CD8-positive, alpha-beta T cell (primary cell): ENCODE measurements at places on chromosomes 6 and 20.

- DNase-seq = no peak
Observed at GRCh38 chr6:117169781-117170281, 95.5 kb upstream of the VGLL2 start.

- no peak for DNase-seq
Observed at GRCh38 chr20:37615340-37616109, 78.3 kb upstream of the CTNNBL1 start.

GRCh38 chr20:62953839-62954703 is 1.6 kb downstream of the SLC17A9 start:
- peak; percentile 81 for DNase-seq

DNA sequence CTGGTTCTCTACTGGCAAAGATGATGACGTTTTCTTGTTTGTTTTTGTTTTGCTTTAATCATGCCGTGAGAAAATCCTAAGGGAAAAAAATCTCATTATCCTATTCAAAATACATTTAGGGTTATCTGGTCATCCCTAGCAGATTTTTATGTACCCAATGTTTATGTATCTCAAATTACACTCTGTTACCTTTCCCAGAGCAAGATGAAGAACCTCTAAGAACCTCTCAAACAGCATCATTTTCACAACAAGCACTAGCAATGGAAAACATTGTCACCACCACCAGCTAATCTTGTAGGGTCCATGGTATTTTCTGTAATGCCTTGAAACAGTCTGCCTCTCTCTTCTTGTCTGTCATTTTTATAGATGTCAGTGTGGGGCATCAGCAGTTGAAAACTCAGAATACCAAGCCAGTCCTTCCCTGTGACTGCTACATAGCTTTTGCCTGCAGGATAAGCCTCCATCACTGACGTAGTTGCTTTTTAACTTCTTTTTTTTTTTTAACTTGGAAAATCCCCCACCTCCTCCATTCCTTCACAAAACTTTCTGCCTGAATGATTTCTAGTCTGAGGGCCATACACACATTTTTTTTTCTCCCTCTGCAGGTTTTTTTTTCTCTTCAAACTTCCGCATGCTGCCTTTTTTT is 2.4 kb upstream of the SNAP25 start:
- DNase-seq = no peak

GRCh38 chr6:18349386-18349785 is 37.8 kb upstream of the RNF144B start:
- no peak for DNase-seq

GRCh38 chr6:111950661-111951496 is 77.6 kb upstream of the FYN start:
- no peak for DNase-seq

GRCh38 chr20:56780266-56780665 is 151.2 kb downstream of the TFAP2C start:
- no peak for DNase-seq

- DNase-seq = no peak
Observed at GRCh38 chr6:32191696-32192607, 491 bp downstream of the GPSM3 start.
